Left renal pelvis (tissue), 4 donors: ENCODE measurements at places on chromosomes 1 and 21.

- no peak for DNase-seq
Measured at GRCh38 chr21:37987668-37988067, 71.4 kb upstream of the KCNJ6 start.

DNA sequence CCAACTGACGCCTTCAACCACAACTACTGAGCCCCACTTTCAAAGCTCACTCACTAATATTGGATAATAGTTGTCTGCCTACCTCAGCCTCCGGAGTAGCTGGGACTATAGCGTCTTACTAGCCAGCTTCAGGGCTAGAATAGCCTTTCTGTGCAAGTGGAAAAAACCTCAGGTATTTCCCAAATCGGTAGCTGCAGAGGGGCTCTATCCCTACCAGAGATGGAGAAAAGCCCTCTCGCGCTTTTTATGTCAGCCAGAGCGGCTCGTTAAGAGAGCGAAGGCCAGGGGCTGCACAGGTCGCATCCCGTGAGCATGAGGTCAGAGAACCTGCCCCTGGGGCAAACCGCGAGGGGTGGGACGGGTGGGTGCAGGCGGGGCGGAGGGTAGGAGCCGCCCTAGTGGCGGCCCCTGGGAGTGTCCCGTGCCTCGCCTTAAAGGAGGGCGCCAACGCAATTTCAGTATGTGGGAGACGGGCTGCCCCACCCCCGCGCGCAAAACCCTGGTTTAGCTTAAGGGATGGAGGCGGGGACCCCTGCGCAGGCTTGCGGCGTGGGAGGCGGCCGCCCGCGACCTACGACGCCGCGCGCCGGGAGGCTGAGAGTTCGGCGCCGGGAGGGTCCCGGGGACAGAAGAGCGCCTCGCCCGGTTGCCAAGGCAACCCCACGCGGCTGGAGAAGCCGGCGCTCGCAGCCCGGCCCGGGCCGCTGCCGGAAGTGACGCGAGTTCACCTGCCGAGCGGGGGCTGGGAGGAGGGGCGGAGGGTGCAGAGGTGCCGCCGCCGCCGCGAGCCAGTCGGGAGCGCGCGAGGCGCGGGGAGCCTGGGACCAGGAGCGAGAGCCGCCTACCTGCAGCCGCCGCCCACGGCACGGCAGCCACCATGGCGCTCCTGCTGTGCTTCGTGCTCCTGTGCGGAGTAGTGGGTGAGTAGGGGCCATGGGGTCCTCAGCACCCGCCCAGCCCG is at the start of gene CXADR:
TSS of gene CXADR (plus strand) at position 791 of the 961 bp plus-strand sequence. CDS start at position 878, 87 bp downstream.
- peak; percentile 79 for DNase-seq

DNA sequence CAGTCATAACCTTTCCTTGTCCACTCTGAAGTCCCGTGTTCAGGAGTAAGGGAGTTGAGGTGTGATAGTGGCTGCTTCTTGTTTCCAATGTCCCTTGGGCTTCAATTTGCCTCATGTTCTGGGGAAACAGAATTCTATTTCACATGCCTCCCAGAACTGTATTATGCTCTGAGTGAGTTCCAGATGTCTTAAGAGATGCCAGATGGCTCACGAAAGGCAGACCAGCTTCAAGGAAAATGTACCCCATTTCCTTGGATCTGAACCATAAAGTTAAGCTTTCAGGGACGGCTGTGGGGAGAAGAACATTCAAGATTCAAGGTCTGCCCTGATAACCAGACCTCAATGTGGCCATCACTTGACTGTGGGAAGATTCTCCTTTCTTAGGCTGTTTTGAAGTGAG is 42.4 kb downstream of the C1orf87 start:
- DNase-seq = no peak

GRCh38 chr1:185074307-185074706 is 28.9 kb downstream of the RNF2 start:
- no peak for DNase-seq

GRCh38 chr1:56106531-56107274 is 472.7 kb downstream of the PLPP3 start:
- DNase-seq = no peak

DNA sequence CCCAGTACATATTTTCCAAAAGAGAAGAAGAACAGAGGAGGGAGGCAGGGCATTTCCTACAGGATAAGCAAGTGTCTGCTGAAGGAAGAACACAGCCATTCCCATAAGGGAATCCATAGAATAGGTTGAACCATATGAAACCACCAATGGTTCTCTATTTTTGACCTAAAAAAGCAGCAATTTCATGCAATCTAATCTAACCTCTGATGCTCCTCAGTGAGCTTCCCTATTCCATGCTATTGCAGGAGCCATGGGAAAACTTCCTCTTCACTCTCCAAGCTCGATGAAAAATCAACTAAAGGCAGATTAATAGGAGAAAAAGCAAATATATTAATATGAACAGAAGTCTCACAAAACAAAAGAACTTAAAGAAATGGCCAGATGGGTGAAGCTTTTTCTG is 50.5 kb downstream of the SIPA1L2 start:
- DNase-seq = no peak

GRCh38 chr21:41802684-41803083 is 35.8 kb upstream of the RIPK4 start:
- no peak for DNase-seq

DNA sequence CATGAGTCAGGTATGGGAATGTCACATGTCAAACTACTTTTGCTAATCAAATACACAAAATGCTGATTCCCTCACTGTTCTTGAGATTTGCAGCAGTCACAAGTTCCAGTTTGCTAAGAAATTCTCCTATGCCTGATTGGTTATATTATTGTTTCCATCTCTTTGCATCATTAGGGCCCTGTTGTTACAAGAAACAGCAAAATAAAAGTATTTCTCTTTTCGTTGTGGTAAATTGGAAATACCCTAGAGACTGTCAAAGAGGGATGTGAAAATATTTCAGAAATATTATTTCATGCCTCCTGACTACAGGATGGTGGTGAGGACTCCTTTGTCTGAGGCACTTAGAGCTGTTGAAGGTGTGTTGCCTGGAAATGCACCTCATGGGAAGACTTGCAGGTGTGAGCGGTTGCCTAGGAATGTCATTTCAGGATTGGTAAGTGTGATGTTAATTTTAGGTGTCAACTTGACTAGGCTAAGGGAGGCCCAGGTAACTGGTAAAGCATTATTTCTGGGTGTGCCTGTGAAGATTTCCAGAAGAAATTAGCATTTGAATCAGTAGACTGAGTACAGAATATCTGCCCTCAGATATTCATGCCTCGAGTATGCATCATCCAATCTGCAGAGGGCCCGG is 117.4 kb downstream of the ROR1 start:
- no peak for DNase-seq

- DNase-seq = no peak
Measured at GRCh38 chr1:170424346-170424745, 107.6 kb upstream of the GORAB start.

DNA sequence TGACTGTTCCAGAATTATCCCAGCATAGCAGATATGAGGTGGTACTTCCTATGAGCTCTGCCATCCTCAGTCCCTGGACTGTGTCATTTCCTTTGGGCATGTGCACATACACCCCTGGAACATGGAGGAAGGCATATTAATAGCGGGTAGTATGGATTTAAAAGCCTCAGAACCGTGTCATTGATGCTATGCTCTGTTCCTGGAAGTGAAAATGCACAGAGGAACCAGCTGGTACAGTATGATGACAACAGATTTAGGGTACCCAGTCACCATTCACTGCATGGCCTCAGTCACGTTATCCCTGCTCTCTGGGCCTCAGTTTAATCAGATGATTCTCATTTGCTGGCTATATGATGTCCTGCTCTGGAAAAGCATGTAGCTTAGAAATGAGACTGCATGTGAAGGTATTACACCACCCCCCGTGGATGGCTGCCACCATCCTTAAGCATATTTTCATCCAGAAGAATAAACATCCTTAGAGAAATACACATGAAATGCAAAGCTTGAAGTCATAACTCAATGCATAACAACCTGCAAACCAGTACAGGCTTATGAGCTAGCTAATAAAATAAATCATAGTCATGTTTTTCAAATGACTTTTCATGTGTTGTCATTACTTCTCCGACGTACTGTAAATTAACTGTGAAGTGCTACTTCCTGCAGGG is 37.8 kb downstream of the SETD4 start:
- DNase-seq = no peak

DNA sequence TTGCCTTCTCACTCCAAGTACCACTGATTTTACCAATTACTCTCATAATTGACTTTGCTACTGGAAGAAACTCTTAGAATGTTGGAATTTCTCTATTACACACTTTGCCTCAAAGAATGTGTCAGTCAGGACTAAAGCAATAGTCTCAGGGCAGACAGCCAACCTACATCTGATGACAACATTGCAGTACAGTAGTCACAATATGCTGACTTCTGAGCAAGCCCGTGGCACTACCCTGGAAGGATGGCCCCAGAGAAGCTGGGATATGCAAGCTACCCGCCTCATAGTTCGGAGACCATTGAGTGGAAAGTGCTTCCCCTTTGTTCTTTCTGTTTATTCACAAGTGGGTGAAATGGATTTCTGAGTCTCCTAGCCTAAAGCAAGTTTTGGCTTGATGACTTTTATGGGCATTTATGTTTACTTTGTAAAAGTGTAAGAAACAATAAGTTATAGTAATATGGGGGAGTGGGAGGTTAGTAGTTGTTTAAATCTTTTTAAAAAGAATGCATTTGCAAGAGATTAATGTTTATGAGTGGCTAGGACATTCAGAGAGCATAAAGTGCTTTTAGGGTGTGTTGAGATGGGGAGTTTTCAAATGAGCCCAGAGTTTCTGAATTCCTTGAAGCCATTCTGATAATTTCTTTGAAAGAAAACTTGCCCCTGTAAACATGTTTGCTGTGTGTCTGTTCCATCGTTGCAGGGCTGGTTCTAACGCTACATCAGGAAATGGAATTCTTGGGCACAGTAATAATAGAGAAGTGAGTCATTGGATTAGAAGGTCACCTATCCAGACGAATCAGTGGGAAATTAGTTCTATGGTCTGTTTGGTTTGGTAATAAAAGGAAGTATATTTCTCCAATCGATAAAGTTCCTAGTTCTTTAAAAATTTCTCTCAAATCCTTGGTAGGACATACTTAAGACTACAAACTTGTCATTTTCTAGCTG is 63.8 kb downstream of the LMO4 start:
- no peak for DNase-seq

DNA sequence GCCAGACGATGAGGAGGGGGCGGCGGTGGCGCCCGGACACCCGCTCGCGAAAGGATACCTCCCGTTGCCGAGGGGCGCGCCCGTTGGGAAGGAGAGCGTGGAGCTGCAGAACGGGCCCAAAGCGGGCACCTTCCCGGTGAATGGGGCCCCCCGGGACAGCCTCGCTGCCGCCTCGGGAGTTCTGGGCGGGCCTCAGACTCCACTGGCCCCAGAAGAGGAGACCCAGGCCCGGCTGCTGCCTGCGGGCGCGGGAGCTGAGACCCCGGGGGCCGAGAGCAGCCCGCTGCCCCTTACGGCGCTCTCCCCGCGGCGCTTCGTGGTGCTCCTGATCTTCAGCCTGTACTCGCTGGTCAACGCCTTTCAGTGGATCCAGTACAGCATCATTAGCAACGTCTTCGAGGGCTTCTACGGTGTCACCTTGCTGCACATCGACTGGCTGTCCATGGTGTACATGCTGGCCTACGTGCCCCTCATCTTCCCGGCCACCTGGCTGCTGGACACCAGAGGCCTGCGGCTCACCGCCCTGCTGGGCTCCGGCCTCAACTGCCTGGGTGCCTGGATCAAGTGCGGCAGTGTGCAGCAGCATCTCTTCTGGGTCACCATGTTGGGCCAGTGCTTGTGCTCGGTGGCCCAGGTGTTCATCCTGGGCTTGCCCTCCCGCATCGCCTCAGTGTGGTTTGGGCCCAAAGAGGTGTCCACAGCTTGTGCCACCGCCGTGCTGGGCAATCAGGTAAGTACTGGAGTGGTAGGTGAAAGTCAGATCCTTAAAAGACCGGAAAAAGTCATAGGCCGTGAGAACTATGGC is 588 bp downstream of the FLVCR1 start:
- no peak for DNase-seq

- DNase-seq = peak; percentile 51
Measured at GRCh38 chr1:65066766-65067490, 81.1 kb upstream of the AK4 start.

DNA sequence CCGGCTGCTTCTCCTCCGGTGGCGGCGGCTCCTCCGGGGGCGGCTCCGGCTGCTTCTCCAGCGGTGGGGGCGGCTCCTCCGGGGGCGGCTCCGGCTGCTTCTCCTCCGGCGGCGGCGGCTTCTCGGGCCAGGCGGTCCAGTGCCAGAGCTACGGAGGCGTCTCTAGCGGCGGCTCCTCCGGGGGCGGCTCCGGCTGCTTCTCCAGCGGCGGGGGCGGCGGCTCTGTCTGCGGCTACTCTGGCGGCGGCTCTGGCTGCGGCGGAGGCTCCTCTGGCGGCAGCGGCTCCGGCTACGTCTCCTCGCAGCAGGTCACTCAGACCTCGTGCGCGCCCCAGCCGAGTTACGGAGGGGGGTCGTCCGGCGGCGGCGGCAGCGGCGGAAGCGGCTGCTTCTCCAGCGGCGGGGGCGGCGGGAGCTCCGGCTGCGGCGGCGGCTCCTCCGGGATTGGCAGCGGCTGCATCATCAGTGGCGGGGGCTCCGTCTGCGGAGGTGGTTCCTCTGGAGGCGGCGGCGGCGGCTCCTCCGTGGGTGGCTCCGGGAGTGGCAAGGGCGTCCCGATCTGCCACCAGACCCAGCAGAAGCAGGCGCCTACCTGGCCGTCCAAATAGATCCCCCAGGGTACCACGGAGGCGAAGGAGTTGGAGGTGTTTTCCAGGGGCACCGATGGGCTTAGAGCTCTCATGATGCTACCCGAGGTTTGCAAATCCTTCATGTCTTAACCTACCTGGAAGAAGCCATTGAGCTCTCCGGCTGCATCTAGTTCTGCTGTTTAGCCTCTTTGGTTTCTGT is 2.0 kb downstream of the LORICRIN start:
- no peak for DNase-seq

- DNase-seq = no peak
Measured at GRCh38 chr1:6241107-6241886, 2.7 kb upstream of the HES3 start.

DNA sequence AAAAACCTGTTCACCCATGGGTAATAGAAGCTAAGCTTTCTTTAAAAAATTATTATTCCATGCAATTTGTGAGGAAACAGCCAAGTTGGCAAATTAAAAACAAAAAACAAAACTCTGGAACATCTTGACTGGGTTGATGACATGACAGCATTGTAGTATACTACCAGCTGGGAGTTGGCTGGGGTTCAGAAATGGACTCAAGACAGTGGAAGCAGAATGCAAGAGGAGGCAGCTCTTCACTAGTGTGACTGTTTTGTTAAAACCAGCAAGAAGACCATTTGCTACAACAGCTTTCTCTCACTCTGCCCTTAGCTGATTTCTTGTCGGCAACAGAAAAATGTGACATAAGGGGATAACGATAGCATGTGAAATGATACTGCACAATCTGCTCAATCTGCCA is 1298.9 kb upstream of the ADGRL4 start:
- no peak for DNase-seq
